ENCODE measurements at places on chromosomes 3 and 15.

- no peak for DNase-seq
Observed at GRCh38 chr3:187012609-187013051, 82.3 kb downstream of the ST6GAL1 start.

GRCh38 chr3:5205165-5205941 is 17.8 kb downstream of the EDEM1 start:
- no peak for DNase-seq

DNA sequence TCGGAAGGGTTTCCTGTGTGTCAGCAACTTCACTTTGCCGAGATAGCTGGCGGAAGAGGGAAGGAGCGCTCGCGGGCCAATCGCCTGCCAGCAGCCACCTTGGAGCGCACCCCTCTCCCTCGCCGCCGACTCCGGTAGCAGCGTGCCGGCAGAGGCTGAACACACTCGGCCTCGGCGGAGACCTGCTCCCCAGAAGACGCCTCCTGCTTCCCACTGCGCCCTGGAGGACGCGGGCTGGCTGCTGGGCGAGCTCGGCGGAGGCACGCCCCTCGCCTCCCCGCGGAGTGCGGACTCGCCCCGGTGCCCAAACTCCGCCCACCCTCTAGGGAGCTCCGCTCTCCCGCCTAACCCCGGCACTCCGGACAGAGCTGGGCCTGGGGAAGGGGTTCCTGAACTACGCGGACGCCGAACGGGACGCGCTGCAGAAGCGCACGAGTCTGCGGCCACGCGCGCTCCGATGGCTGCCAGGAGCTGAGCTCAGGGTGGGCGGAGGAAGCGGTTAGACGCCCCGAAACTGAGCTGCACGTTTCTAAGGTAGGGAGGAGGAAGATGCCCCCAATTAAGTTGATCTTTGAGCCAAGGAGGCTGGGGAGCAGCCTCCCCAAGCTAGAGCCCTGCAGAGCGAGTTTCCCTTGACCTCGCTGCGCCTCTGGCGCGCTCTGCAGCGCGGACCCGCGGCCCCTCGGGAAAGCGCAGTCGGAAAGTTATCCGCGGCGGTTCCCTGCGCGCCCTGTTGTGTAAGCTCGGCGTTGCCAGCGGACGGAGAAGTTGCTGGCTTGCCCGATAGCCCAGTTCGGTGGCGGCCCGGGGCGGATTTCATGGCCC is at the start of gene P2RY1:
Gene P2RY1, plus strand, starts transcription at position 356 of the 825 bp plus-strand sequence. CDS start 652 bp downstream, outside the sequence.
- DNase-seq = peak; percentile 72

GRCh38 chr3:55796533-55796932 is 309.4 kb upstream of the WNT5A start:
- no peak for DNase-seq

DNA sequence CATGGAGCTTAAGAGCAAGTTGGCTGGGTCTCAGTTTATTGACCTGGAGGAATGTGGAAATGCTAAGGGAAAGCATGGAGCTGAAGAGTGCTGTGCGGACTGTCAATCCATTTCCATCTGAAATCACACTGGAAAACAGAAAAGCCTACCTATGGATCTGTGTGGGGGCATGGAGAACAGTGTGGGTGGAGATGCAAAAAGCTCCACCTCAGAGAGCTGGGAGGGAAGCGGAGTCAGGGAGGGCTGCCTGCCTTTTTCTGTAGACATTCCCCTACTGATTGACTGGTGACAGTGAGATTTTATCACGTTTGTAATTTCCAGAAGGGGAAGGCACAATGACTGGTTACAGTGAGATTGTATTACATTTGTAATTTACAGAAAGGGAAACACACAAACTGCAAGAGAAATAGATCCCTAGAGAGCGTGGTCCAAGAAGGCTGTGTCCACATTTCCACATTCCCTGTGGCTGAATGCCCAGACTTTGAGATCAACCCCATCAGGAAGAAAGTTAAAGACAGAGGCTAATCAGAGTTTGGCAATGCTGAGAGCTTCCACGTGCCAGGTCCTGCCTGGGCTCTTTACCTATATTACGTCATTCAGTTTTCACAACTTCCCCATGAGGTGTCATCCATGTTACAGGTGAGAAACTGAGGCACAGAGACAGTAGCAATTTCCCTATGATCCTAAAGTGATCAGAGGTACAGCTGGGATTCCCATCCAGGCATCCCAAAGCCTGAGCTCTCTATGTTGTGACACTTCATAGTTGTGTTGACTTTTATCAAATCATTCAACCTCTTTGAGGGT is 67.7 kb upstream of the NSMCE3 start:
- DNase-seq = no peak

- peak; percentile 60 for DNase-seq
Observed at GRCh38 chr3:12470111-12470510, 14.2 kb upstream of the TSEN2 start.

- no peak for DNase-seq
Observed at GRCh38 chr15:85984241-85984640, 95.4 kb upstream of the AGBL1 start.

DNA sequence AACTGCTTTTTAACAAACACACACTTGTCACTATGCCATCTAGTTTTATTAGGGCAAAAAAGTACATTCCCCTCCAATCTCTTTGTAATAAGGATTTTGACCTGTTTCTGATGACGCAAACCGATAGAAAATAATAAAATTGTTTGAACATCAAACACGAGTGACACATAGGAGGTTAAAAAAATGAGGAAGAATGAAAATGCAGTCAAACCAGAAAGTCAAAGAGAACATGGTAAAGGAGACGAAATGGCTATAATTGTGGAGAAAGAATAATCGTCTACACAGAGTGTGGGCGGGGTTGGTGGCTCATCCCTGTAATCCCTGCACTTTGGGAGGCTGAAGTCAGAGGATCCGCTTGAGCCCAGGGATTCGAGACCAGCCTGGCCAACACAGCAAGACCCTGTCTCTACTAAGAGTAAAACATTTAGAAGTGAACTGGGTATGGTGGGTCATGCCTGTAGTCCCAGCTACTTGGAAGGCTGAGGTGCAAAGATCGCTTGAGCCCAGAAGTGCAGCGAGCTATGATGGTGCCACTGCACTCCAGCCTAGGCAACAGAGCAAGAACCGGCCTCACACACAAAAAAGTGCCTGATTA is 83.2 kb downstream of the MEIS2 start:
- DNase-seq = no peak

- no peak for DNase-seq
Observed at GRCh38 chr15:75197062-75197630, 4.5 kb upstream of the C15orf39 start.

- no peak for DNase-seq
Observed at GRCh38 chr3:133970916-133971315, 58.8 kb downstream of the SLCO2A1 start.

DNA sequence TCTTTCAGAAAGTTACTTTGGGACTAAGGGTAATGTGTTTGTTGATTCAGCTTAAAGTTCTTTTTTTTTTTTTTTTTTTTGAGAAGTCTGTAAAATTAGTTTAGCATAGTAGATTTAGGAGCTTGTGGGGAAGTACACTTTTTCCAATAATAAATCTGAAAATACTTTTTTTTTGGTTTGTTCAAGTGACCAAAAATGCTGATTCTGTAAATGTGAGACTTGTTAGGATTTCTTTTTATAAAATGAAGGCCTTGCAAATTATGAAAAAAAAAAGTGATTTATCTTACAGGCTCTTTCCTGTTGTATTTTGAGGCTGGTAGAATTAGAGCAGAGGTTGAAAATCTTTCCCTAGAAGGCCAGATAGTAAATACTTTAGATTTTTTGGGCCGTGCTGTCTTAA is 7.6 kb downstream of the OXNAD1 start:
- DNase-seq = no peak

DNA sequence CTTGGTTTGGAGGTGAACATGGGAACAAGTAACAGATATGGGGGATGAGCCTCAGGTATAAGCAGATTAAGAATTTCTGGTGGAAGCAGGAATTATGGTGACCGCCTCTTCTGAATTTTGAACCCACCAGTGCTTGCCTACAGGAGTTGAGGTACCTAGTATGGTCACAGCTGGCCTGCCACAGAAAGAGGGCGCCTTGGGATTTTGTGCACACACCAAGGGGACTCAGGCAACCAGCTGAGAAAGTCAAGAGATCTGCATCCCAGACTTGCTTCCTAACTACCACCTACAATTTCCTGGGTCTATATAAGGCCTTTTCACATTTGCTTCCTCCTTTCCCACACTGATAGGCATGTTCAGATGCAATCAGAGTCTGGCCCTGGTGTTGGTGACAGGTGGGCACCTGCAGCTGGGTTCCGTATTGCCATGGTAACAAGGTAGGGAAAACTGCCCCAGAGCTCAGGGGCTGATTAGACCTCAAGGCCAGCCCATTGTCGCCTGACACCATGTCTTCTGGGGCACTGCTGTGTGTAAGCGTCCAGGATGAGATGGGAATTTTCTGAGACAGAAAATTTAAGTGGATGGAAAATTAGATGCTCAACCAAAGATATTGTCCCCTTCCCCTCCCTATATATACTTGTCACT is 75.9 kb upstream of the RASGRF1 start:
- no peak for DNase-seq

DNA sequence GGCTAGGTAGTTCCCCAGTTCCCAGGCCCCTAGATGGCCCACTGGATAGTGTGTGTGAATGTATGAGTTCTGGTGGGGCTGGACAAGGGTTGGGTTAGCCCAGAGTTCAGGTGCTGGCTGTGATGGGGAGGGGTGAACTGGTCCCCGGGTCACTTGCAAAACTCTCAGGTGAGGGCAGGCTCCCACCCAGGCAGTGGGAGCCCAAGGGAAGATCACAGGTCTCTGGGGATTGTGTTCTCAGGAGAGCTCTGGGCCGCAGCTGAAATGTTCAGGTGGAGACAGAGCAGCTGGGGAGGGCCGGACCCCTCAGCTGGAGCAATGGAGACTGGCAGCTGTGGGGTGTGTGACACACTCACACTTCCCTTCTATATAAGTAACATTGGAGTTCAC is 12.8 kb upstream of the FAM98B start:
- no peak for DNase-seq

- no peak for DNase-seq
Observed at GRCh38 chr15:56228352-56228751, 15.3 kb downstream of the RFX7 start.

GRCh38 chr3:182501856-182502255 is 291.4 kb upstream of the ATP11B start:
- no peak for DNase-seq

GRCh38 chr15:40618023-40618422 is 24.0 kb downstream of the KNL1 start:
- no peak for DNase-seq

DNA sequence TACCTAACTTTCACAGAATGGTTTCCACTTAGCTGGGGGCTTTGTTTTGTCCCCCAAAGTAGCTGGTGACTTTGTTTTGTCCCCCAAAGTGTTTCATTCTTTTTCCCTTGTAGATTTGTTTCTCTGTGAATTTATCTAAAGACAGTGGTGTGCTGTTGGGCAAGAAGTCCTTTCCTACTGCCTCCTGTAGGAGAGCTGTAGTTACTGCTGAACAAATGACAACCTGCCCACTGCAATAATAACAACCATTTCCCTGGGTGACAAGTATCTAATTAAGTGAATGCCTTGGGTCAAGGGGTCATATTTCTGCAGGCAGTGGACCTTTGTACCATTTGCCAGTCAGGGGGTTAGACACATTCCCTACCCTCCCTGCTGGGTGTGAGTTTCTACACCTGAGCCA is 125.4 kb upstream of the BFSP2 start:
- no peak for DNase-seq

DNA sequence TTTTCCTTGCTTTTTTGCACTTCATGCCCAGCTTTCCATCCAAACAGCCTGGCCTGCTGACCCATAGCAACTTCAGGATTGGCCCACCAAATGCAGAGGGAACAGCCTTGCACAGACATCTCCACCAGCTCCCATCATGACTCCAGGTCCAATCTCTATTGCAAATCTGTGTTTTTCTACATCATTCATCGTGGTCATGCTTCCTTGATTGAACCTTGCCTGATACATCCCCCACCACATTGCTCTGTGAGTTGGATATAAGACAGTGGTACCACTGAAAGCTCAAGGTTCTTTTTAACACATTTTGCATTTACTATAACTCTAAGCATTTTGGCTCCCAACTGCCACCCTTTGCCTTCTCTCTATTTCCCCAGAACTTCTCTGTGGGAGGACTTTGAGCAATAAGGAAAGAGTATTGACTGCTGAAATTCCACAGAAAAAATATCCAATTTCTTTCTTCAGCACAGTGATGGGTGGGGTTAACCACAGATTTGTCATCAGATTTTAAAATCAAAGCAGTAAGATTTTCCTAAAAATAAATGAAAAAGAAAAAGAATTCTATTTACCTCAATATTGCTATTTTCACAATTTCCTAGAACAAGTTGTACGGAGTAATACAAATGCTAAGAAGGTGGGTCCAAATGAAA is 114.6 kb upstream of the GALNT15 start:
- DNase-seq = no peak

DNA sequence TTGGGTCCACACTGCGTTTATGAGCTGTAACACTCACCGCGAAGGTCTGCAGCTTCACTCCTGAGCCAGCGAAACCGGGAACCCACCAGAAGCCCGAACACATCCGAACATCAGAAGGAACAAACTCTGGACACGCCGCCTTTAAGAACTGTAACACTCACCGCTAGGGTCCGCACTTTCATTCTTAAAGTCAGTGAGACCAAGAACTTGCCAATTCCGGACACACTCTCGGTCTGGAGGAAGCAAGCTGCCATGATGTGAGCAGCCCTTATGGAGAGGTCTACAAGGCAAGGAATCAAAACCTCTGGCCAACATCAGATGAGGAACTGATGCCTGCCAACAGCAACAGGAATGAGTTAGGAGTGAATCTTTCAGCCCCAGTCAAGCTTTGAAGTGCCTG is 62.9 kb downstream of the SLC28A2 start:
- no peak for DNase-seq

DNA sequence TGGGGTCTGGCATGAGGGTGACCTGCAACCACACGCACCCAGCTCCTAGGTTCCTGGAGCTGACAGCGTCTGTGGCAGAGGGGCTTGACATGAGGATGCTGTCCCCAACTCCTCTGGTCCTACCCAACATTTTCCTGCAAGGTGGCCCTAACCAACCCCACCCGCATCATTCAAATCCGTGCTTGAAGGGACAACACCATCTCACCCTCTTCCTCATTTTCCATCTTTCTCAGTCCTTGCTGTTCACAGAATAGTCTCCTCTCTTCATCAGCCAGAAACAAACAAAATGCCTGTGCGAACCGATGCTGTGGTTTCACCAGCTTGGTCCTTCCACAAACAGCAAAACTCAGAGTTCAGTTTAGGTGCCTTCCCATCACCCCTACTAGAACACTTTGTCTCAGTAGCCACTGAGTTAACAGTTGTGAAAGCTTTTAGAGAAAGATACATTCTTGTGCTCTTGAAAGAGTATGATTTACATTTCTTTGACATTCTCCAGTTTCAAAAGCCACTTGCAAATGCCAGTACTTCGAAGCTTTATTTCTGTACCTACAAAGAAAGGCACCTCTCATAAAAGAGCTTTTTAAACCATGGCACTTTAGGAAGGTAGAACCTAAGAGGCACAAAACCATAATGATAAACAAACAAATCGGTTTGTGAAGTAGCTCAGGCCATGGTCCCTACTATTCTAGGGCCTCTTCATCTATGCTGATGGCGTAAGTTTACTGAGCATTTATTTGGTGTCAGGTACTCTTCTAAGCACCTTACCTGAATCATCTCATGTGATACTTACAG is 360.1 kb downstream of the SHQ1 start:
- DNase-seq = no peak

GRCh38 chr3:48402907-48403306 is 27.0 kb downstream of the PLXNB1 start:
- DNase-seq = no peak
